ENCODE measurements at places on chromosomes 11 and 22.

DNA sequence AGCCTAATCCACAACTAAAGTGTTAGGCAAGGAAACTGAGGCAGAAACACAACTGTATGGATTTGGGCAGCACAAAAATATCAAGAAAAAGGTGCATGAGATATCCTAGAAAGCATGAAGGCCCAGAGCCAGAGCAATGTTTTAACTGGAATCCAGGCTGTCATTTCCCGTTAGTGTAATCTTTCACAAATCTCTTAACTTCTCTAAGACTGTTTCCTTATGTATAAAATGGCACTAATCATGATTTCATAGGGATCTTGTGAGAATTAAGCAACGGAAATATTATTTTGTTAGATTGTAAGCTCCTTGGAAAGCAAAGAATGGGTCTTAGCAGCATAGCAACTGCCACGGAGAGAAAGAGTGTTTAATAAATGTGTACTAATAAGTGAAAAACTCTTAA, 14.7 kb upstream of the SYTL2 start:
- DNase-seq = no peak

- DNase-seq = no peak
Observed at GRCh38 chr11:57124505-57124904, 57.2 kb upstream of the LRRC55 start.

- no peak for DNase-seq
Observed at GRCh38 chr22:17891481-17892167, 117.4 kb upstream of the BID start.

- no peak for DNase-seq
Observed at GRCh38 chr11:2463766-2464277, 19.0 kb downstream of the KCNQ1 start.

DNA sequence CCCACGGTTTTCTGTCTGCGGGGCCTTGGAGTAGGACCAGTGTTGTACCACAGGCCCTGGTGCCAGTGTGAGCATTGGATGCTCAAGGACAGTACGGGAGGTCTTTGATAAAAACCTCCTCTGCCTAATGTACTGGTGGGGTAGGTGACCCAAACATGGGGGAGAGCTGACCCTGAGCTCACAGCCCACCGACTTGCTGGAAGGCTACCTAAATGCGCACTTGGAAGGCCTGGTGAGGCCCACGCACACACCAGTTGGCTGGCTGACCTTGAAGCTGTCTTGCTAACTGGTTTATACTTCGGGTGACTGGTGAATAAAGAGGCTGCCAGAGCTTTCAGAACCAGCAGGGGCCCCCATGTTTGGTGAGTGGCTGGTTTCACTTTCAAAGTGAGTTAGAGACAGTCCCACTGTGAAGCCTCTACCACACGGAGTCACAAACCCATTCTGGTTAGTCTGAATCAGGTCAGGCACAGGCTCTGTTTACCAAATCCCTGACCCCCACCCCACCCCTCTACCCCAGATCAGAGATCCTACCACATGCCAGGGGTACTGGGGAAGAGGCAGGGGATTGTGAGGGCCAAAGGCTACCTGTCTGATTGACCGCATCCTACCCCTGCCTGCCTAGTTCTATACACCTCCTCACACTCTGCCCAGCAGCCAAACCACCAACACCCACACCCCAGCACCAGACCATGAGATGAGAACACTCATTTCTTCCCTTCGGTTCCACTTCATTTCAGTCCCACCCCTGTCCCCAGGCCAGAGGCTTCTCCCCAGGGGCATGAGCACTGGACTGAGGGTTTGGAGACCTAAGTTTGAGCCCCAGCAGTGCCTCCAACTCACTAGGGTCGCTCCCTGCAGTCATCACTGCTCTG, 12.7 kb upstream of the IL2RB start:
- peak; percentile 90 for DNase-seq

DNA sequence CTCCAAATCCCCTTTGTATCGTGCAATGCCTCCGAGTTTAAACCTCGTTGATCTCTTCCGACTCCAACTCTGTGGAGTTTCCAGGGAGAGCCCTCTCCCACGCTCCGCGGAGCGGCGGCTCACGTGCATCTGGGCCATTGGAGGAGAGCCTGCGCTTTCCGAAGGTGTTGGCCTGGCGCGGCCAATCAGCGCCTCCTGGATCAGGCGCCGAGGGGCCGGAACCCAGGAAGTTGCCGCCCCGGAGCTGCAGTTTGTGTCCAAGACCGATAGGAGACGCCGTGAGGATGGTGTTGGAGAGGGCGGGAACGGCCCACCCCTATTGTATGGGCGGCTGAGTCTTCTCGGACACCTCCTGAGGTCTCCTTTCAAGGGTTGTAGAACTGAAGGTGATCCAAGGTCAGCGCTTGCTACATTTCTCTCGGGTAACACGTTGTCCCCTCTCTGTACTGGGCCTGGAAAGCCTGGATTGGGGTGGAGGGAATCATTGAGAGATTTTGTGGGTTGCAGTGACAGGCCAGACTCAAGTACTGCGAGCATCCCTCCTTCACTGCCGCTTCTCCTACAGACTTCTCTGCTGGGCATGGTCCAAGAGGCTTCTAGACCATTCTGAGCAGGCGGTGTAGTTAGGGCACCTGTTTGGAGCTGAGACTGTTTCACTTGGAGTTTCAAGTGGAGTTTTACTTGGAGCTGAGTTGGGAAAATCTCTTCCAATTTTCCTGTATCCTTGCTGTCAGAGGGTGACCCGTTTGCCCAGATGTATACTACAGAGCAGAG, 1.7 kb downstream of the ADAMTS15 start:
- DNase-seq = no peak

GRCh38 chr11:45922425-45923082, at the start of gene LARGE2:
LARGE2 (plus strand) TSS chr11:45922656; CDS start chr11:45922883, 227 bp downstream.
- no peak for DNase-seq

DNA sequence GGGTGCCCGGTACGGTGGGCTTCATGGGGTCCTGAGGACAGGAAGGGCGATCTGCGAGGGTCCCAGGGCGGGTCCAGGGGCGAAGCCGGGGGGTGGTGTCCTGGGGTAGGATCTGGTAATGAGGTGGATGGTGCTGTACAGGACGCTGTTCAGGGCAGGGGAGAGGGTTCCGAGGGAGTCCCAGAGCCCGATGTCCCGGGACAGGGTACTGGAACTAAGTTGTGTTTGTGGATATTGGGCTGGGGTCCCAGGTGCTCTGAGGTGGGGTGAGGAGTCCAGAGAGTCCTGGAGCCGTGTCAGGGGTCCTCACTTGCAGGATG, 426 bp downstream of the LZTR1 start:
- no peak for DNase-seq

- DNase-seq = no peak
Observed at GRCh38 chr11:72015511-72016061, 16.9 kb downstream of the IL18BP start.

DNA sequence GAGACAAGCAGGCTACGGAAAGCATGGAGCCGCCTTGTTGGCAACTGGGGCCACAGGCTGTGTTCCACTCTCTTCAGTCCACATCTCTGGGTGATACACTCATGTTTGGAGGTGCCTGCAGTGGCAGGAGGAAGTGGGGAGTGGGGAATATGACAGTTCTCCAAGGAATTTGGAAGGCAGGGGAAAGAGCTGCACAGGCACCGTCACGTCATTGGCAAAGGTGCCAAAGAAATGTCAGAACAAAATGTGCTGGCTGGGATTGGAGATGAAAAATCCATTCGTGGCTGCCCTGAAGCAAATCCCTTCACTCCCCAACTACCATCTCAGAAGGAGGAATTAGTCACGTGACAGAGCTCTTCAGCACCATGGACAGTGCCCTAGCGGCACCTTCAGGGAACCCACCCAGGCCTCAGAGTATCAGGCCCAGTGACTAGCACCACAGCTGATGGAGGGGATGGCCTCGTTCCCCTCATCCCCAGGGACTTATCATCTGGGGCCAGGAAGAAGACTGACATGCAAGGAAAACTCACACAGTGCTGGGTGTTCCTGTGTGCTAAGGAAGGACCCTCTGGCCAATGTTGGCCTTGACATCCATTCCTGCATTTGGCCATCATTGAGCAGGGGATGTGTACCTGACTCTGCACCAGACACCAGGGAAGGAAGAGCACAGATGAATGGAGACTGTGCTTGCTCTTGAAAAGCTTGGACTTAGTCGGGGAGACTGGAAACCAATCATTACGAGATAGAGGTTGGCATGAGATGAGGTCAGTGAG, 48.5 kb upstream of the PRDM11 start:
- no peak for DNase-seq

- no peak for DNase-seq
Observed at GRCh38 chr11:117770061-117770460, 27.0 kb downstream of the DSCAML1 start.

DNA sequence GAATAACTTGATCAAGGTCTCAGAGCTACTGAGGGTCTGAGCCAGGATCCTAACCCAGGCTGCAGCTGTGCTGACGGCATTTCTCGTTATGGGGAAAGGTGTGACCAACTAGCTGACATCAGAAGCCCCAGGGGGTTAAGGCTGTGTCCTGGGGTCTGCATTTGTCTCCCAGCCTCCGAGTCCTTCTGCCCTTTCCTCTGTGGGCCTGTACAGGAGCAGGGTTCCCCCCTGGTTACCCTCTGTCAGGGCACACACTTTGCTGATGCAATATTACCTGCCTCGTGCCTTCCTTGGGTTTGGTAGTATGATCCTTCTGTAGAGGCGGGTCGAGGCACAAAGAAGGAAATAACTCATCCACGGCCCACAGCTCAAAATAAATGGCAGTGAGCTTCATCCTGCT, 183.0 kb downstream of the TBC1D22A start:
- no peak for DNase-seq

DNA sequence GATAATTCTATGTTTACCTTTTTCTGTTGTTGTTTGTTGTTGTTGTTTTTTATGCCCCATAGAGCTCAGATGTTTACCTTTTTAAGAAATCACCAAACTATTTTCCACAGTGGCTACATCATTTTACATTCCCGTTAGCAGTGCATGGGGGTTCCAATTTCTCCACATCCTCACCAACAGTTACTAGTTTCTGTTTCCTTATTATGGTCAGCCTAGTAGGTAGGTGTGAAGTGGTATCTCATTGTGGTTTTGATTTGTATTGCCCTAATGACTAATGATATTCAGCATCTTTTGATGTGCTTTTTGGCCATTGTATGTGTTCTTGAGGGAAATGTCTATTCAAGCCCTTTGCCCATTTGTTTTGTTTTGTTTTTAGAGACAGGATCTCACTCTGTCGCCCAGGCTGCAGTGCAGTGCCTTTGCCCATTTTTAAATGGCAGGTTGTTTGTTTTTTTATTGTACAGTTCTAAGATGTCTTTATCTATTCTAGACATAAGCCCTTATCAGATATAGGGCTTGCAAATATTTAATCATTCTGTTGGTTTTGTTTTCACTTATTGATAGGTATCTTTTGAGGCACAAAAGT, 27.5 kb downstream of the CHEK2 start:
- no peak for DNase-seq

DNA sequence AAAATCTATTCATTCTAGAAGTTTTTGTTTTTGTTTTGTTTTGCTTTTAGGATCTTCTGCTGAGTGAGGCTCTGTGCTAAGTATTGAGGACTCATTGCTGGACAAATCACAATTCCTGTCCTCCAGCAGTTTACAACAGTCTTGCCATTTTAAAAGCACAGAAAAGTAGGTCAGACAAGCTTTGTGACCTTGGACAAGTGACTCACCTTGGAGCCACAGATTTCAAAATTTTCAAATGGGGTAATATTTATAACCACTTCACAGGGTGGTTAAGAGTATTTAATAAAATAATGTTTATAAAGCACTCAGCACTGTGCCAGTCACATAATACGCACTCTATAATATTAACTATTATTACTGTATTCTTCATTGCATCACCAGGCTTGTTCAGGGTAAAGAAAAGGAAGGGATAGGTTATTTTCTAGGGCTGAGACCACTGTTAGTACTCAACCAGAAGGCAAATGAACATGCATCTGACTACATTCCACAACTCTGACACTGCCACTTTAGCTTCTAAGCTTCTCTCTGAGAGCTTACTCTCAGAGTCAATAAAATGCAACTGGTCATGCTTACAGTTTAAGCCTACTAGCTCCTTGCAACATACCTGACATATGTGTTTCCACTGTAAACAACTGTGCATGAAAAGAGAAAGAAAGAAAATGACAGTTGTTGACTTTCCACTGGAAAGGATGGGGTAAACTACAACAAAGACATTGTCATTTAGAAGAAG, 63.2 kb upstream of the FIBIN start:
- no peak for DNase-seq

DNA sequence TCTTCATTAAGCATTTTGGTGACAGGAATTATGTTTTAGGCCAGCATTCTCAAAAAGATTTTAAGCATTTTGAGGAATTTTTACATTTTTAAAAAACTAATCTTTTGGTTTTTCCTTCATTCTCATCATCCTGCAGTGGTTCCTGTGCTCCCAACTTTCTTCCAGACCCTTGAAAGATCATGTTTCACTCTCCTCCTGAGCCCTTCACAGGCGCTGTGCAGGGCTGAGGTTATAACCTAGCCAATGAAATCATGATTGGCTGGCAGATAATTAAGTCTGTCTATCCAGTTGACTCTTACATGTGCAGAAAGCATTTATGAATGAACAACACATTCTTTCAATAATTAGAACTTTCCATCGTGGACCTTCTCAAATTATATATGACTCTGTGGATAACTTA, 226.3 kb downstream of the DDX10 start:
- no peak for DNase-seq

- no peak for DNase-seq
Observed at GRCh38 chr11:125348674-125349309, 147.3 kb downstream of the FEZ1 start.

DNA sequence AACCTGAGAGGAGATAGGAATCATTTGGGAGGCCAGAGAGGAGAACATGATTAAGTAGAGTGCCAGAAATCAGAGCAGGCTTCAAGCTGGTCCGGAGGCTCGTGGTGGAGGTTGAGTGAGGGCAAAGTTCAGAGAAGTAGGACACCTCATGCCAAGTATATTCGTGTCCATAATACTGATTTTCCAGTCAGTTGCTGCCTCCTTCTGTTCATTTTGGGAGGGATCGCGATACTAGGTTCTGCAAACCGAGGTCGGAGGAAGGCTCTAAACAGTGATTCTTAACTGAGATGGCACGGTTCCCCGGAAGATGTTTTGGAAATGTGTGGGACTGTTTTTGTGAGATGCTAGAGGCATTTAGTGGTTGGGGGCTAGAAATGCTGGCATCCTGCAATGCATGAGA, 13.6 kb upstream of the CD3E start:
- no peak for DNase-seq

GRCh38 chr11:21285104-21285503, 615.7 kb downstream of the NELL1 start:
- DNase-seq = no peak

- no peak for DNase-seq
Observed at GRCh38 chr11:123152951-123153350, 42.1 kb downstream of the CLMP start.

All from GM06990 (cell line).